ENCODE measurements at places on chromosomes 11 and 22.
A peak's percentile ranks its signal among the peaks of the same experiment; 100 is the strongest.

GRCh38 chr11:45454917-45455401 is 168.8 kb upstream of the SYT13 start:
- DNase-seq = no peak

DNA sequence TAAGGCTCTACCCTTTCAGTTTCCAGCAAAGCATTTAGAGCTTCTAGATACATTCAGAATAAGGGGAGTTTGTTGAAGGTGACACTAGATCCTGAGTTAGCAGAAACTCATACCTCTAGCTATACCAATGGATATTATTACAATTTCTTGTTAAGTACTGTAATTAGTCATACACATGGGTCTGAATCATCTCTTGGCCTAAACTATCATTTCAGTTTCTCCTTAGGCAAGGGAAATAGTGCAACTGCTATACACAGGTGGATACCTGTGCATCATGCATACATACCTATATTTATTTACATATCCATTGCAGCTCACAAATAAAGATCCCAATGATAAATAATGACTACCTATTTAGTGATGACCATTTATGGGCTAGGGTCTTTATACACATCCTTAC is 45.1 kb upstream of the PAX6 start:
- no peak for DNase-seq

DNA sequence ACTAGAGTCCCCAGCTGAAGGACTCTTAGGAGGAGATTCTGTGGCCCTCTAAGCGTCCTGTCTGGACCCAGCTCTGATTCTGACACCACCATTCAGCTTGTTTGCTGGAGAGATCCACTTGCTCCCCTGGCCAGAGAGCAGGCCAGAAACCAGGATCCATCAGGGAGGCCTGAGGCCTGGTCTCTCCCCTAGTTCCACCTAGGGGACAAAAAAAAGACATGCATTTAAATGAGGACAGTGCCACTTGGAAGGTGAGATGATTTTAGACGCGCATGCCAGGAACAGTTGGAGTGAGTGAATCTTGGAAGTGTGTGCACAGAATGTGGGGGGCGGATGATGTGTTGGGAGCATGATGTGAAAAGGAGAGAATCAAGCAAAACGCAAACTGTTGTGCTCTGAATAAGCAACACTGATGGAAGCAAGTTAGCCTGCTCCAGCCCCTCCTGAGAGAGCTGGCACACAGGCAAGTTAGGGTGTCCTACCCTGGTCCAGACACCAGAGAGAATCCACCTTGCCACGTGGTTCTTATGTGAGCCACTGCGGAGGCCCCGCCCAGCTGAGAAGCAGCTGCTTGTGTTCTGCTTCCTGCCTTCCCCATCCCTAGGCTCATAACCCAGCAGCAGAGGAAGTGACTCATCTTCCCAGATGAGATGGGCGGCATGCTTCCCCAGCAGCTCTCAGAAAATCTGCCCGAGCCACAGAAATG is 8.0 kb upstream of the SLCO2B1 start:
- peak; percentile 30 for DNase-seq

GRCh38 chr11:69427337-69427736 is 54.1 kb upstream of the LINC01488 start:
- no peak for DNase-seq

GRCh38 chr11:15629690-15630321 is 515.1 kb downstream of the INSC start:
- no peak for DNase-seq

- no peak for DNase-seq
Measured at GRCh38 chr11:102553835-102554282, 23.3 kb upstream of the MMP7 start.

DNA sequence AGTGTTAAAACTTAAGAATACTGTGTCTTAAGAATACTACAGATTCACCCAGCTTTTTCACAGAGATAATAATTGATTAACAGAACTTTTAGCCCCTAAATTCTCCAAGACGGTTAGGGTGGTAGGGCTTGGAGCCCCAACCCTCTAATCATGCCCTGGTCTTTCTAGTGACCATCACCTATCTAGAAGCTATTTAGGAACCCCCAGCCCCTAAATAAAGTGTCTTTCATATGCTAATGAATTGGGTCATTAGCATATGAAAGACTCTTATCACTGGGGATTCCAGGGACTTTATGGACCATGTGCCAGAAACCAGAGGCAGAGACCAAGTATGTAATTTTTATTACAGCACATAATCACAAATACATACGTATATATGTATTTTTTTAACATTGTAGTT is 999.7 kb upstream of the RAG2 start:
- DNase-seq = no peak

DNA sequence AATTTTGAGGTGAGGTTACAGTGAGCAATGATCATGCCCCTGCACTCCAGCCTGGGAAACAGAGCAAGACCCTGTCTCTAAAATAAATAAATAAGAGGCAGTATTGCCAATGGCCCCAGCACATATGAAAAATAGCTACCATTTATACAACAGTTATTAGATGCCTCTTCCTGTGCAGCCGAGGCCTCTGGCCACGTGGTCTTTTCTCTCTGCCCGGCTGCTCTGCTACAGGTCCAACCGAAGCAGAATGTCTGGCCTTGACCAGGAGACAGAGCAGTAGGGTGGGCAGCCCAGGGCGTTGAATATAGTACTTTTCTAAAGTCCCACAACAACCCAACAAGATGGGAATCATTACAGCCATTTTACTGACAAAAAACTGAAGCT is 12.4 kb upstream of the OAF start:
- no peak for DNase-seq

- no peak for DNase-seq
Measured at GRCh38 chr22:49916831-49917230, 1.4 kb downstream of the ALG12 start.

GRCh38 chr22:33188326-33188725 is 130.1 kb upstream of the SYN3 start:
- DNase-seq = no peak

GRCh38 chr11:130580891-130581492 is 132.5 kb downstream of the ADAMTS15 start:
- DNase-seq = no peak

GRCh38 chr11:130063451-130063850 is 6.2 kb upstream of the APLP2 start:
- no peak for DNase-seq

DNA sequence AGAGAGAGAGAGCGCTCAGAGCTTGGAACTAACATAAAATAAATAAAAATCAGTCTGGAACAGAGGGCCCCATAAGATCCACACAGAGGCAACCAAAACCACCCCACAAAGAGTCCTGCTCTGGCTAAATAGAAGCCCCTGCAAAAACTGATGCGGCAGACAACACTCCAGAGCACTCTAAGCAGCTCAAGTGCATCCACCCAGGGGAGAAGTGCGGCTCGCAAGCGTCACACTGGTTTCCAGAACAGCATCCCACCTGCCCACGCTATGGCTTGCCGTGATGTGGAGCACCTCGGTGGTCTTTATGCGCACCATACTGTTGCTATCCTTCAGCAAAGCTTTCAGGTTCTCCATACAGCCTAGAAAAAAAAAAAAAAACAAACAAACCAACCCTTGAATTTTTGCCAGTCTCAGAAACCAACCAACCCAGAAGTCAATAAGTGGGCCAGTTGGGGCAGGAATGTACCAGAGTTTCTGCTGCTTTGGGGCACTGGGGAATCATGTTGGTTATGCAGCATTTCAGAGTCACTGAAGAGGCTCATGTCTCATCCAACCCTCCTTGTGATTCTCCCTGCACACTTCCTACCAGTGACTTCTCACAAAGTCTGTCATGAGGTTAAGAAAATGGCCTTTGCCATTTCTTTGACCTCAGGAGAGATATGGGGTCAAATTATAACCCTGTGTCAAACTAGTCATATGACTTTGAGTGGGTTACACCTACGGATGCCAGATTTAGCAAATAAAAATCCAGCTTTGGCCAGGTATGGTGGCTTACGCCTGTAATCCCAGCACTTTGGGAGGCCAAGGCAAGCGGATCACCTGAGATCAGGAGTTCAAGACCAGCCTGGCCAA is 3.0 kb downstream of the RSPH14 start:
- no peak for DNase-seq

Measured in NCI-H1436 (cell line).